ENCODE measurements at places on chromosomes 6 and 20. TPM values are rescaled to one million over a fixed set of nuclear protein-coding genes. Genes with fewer than 3 reads are reported as not detected.

ACSS1 gene
- total RNA-seq, result 1.1 TPM

CD40 gene
- 2.5 TPM for total RNA-seq

SLC22A2 gene
- not detected for total RNA-seq

- DNase-seq, result peak; percentile 67
Observed at GRCh38 chr20:5991623-5992441, 41.4 kb downstream of the MCM8 start.

DNA sequence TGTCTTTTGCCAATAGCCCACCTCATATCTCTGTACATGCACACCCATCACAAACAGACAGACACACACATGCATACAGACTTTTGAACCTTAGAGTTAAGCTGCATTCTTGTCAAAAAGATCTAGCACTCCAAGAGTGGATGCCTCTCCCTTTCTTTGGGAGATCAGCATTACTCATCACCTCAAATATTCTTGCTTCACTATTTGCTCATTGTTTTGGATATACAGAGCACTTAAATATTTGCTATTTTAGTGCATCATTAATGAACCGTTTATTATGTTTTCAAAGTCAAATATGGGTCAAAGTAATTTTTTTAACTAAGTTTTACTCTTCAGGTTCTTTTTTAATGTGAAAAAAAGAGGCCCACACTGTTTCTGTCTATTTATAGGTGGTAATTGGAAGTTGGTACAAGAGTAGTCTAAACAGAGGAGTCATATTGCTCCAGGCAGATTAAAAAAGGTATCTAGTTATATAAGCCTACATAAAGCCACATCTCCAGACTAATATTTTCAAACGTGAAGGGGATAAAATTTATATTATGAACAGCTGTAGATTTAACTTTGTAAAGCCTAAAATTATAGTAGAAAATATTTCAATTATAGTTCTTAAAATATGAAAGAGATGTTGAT, 102.6 kb downstream of the FLRT3 start:
- DNase-seq, result peak; percentile 84

- no peak for DNase-seq
Observed at GRCh38 chr6:170122651-170123050, 168.2 kb downstream of the DLL1 start.

GRCh38 chr20:63661108-63661507, 3.0 kb downstream of the RTEL1 start:
- no peak for DNase-seq

DNA sequence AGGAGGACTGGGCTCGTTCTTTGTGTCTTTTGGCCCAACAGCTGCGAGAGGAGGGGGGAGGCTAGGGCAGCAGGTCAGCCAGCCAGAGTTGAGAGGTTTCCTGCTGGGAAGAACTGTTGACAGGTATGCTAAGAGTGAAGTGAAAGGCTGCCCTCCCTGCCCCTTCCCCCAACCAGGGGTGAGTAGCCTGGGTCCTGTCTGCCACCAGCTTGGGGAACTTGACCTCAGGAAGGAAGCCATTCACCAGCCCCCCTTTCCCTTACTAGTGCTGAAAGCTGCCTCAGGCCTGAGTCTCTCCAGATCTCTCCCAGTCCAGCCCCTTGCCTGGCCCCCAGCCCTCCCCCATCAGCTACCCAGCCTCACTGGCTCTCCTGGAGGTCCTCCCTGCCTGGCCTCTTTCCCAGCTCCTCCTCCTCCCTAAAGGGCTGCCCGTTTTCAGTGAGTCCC, 20.7 kb upstream of the ZNF76 start:
- no peak for DNase-seq
